ENCODE measurements at places on chromosomes 2 and 18.

GRCh38 chr2:199973703-199974102 lies 18.3 kb downstream of the MAIP1 start:
- DNase-seq: no peak

GRCh38 chr2:128435576-128436478 lies 117.2 kb upstream of the HS6ST1 start:
- no peak for DNase-seq

GRCh38 chr2:149456285-149456684 lies 125.9 kb downstream of the LYPD6 start:
- no peak for DNase-seq

- no peak for DNase-seq
These were observed 130.5 kb downstream of the ZNF516 start for GRCh38 chr18:76364282-76365259.

DNA sequence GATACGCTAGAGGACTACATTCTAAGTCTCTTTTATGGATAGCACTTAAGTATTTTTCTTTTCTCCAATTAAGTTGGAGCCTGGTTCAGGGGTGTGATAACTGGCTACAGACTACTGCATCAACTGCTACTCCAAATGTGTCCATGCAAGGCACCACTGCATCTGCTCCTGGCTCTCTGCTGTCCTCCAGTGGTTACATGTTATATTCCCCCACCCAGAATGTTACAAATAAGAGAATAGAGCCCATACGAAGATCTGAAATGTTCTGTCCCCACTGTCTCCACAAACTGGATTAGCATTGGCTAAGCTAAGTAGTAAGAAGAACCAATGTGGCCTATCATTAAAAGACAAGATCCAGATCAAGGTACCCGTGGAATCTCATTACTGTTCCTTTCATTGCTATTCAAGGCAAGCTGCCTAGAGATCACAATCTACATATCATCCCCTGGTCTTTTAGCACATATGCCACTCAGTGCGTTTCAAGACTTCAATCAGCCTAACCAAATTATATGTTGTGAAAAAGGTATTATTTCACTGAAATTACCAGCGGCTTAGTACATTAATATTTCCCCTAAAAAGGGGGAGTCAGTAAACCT lies 308.3 kb upstream of the SLC8A1 start:
- no peak for DNase-seq

DNA sequence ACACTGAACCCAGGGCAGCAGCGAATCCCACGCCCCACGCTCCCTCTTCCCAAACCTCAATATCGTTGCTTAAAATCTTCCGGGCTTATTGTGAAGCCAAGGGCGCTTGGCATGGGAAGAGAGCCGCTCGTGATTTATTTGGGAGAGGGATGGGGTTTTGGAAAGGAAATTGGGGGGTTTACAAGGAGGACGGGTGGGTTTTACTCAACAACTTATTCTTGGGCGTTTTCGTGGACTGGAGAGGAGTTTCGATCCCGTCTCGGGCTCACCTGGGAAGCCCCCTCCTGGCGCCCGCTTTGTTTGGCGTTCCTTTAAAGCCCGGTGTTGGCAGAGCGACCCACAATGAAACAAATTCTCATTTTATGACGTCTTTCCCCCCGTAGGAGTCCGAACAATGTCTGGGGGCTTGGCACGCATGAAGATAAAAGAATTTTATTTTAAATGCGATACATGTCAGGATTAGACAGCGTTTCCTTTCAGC lies 135.3 kb downstream of the INSIG2 start:
- no peak for DNase-seq

DNA sequence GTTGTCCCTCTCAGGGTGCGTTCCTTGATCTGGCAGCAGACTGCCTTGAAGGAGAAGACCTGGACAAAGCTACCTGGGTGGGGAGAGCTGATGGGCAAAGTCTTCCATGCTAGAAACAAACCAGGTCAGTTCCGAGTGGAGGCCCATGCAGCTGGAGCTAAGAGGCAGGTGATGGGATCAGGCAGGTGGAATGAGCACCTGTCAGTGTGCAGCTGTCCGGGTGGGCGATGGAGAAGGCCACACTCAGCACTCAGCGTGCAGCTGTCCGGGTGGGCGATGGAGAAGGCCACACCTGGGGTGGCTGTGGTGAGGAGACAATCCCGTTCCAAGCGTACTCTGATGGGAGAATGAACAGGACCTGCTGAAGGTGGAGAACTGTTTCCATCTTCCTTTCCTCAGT lies 237.3 kb upstream of the MYT1L start:
- no peak for DNase-seq

DNA sequence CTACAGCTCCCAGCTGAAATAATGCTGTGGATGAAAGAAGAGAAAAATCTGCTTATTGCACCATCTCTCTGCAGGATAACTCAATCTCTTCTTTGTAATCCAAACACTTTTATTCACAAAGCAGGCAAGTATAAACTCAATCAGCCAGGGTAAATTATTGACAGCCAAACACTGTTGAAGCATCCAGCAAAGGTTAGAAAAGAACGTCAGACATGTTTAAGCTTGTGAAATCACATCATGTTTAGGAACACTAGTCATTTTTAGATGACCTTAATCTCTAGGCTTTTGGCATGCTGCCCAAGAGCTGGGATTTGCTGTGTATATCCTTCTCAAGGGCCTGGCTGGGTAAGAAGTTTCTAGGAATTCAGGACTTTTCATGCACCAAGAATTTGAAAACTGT lies 1148.1 kb upstream of the FANCL start:
- no peak for DNase-seq

DNA sequence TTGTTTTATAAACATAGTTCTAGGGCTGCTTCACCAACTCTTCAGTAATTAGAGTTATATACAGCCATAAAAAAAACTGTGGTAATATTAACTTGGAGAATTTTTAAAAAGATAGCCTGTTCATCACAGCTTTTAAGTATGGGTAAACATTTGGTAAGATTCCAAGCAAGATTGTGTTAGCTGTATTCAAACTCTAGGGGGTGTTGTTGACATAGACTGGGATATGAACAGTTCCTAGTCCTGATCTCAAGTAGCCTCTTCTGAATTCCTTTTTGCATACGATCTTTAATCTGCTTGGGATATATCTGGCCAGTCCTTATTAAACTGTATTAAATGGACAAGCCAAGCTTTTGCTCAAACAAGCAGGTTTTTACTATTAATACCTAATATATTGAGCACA lies 13.4 kb downstream of the NOP58 start:
- DNase-seq: no peak

- DNase-seq: no peak
These were observed 45.2 kb downstream of the PRKCE start for GRCh38 chr2:45696708-45697107.

GRCh38 chr2:211881449-211881848 lies 657.2 kb downstream of the ERBB4 start:
- no peak for DNase-seq

DNA sequence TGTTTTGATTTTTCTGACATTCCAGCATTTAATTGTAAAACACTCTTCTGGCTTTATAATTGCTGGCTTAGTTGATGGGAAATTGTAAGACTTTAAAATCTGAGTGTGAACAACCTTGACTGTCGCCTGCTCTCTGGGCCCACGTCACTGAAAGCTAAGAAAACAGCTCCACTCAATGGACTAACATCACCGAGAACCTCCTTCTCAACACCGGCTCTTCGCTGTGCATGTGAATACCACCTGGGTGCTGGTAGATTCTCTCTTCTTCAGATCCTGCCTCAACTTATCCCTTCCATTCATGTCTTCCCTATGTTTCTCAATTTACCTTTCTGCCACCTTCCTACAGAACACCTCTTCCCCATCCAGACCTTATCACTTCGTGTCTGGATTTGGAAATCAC lies 523.1 kb upstream of the ID2 start:
- DNase-seq: no peak

DNA sequence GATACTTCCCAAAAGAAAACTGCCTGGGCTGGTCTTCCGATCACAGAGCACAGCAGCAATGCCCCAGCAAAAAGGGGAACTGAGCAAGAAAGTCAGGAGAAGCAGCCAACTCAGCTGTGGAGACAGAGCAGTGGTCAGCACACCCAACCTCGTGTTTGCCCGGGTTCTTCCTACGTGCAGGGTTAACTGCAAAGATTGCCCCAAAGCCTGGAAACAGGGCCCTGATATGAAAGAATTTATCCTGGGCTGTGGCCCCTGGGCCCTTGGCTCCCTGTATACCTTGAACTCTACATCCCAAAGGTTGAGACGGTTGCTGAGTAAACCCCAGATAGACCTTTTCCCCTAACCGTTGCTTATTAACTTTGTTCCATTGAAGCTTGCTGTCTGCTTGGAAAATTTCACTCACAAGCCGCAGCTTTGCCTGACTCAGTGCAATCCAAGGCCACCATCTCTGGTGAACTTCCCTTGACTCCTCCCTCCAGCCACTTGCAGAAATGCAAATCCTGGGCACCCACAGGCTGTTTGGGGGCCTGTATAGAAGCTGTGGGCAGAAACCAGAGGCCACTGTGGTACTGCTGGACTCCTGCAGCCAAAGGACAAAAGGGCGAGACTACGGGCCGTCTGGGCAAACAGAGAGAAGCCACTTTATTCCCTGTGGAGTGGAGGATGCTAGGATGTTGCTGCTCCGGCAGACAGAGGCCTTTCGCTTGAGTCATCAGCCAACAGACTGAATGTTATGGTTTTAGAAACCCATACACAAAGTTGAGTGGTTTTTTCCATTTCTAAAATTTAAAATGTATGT lies 18.2 kb downstream of the NRP2 start:
- no peak for DNase-seq

DNA sequence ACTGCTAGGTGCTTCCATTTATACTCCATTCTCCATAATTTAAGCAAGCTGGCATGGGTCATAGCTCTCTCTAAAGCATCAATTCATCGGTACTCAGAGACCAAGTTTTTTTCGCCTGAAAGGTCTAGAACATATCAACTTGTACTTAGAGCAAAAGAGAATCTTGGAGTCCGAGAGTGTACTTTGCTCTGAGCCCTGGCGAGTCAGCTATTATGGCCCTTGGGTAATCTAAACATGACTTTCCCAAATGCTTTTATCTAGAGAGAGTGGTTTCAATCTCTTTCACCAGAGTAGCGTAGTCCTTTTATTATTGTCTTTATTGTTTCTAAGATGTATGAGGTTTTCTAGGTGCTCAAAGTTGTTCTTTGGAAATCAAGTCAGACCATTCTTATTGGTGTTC lies 34.4 kb downstream of the MAIP1 start:
- DNase-seq: no peak

DNA sequence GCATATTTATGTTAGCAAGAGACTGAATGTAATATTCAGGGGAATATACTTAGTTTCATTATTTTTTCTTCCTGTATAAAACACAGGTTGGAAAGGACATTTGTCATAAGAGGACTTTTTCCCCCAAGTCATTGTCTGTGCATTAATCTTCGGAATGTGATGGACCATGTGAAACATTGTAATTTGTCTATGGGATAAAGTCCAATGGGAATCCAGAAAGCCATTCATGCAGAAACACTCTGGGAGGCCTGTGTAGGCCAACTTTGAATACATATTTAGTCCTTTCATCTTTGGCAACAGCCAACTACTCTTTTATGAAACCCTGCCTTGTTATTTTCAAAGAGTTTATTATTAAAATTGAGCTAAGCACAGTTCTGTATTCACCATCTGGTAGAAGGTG lies 386.4 kb downstream of the PIK3C3 start:
- DNase-seq: no peak

DNA sequence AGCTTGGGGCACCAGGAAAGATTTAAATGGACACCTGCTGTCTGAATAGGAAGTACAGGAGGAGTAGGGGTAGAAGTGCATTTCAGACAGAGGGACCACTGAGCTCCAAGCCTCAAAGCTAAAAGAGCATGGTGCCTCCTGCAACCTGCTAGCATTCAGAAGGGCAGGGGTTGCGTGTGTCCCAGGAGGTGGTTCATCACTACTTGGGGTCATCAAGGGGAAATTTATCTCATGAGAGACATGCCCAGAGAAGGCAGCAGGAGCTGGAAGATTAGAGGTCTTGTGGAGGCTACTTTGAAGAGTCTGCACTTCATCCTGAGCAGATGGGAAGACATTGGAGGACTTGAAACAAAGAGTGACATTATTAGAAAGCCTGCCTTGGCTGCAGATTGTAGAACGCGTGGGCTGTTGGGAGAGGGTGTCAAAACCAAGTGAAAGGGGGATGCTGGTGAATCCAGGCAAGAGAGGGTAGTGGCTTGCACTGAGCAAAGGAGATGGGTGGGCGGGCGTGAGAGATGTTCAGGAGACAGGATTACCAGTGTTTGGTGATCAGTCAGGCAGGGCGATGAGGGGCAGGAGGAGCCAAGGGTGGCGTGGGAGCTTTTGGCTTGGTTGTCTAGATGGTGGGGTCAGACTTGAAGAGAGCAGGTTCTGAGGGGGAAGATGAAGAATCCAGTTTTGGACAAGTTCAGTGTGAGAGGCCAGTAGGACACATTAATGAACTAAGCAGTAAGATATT lies 154.0 kb downstream of the DYSF start:
- no peak for DNase-seq

GRCh38 chr2:134836986-134837385 lies 1.4 kb upstream of the ACMSD start:
- no peak for DNase-seq

DNA sequence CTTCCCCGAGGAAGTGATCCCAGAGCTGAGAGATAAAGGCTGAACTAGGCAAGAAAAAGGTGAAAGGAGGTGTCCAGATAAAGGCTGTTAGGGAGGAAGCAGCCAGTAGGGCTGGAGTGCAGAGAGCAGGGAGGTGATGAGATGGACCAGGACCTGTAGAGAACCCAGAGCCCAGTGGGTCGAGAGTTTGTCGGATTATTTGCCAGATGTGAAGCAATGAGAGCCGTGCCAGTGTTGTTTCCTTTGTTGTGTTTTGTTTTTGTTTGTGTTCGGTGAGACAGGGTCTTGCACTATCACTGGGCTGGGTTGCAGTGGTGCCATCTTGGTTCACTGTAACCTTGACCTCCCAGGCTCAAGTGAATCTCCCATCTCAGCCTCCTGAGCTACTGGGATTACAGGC lies 111.3 kb downstream of the ACTR3 start:
- DNase-seq: no peak

- no peak for DNase-seq
These were observed 927.0 kb downstream of the DPP10 start for GRCh38 chr2:115369400-115369799.

DNA sequence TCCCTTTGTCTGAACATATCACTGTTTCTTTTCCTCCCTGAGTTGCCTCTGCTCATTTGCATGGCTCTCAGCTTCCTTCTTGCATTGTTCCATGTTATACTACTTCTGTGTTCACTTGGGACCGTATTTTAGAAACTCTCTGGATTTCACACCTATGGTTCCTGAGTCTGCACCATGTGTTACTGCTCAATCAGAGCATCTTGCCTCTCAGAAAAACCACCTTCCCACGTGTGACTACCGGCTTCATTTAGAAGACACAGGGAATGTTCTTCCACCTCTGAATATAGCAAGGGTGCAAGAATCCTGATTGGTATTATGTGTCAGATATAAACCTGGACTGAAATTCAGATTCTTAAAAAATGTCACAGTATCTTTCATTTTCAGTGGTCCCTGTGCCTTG lies 731.2 kb downstream of the TDRD15 start:
- DNase-seq: no peak
